ENCODE measurements at places on chromosomes 2 and 18. TPM values are rescaled to one million over a fixed set of nuclear protein-coding genes. Genes with fewer than 3 reads are reported as not detected.

GRCh38 chr2:218798767-218799504 is 17.0 kb downstream of the CYP27A1 start:
- no peak overlapping the region for H3K4me3 ChIP-seq
- no peaks in the 10 kb centered on the region for H3K36me3 ChIP-seq

DNA sequence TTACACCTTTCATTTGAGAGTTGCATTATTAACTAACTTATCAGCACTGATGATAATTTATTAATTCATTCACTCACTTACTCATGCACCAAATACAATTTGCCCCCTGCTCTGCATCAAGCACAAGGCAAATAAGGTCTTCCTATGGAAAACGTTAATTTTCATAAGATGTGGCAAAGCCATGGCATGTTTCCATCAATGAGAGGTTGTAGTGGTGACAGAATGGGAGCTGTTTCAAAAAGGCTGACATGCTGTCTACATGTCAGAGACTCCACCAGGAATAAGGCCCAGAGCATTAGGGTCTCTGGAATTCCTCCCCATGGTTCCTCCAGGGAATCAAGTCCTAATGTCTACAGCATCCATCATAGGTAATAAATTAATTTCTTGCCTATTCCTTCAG is 978.8 kb downstream of the TMEM182 start:
- H3K4me1 ChIP-seq = no peaks in the 10 kb centered on the region
- H3K27me3 ChIP-seq = no peaks in the 10 kb centered on the region
- DNase-seq = no peak

SLC38A11 gene
- 0.78 TPM for total RNA-seq

TSPYL6 gene
- total RNA-seq = not detected

DNA sequence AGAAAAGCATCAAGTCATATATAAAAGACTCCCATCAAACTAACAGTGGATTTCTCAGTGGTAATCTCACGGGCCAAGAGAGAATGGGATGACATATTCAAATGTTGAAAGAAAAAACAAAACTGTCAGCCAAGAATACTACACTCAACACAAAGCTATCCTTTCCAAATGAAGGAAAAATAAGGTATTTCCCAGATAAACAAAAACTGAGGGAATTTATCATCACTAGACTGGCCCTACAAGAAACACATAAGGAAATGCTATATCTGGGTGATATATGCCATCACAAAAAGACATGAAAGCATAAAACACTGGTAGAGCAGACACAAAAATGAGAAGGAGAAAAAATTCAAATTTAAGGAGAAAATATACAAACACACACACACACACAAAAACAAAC is 118.6 kb downstream of the ACVR1 start:
- H3K4me3 ChIP-seq = no peak overlapping the region
- no peak for DNase-seq
- H3K4me1 ChIP-seq = no peaks in the 10 kb centered on the region

ATAD2B gene
- 7.3 TPM for total RNA-seq

GAL3ST2 gene
- not detected for total RNA-seq

FAM168B gene
- 147 TPM for total RNA-seq

GRCh38 chr2:217975626-217976025 is 27.2 kb downstream of the TNS1 start:
- H3K4me3 ChIP-seq = no peak overlapping the region
- peaks cover 50% of the 10 kb centered on the region for H3K4me1 ChIP-seq
- no peaks in the 10 kb centered on the region for H3K36me3 ChIP-seq

- DNase-seq = no peak
- H3K27ac ChIP-seq = no peak overlapping the region
- no peaks in the 10 kb centered on the region for H3K27me3 ChIP-seq
- no peaks in the 10 kb centered on the region for H3K36me3 ChIP-seq
Observed at GRCh38 chr2:30404319-30405259, 42.5 kb upstream of the LCLAT1 start.

All from gastrocnemius medialis (tissue), 4 donors.